T-helper 22 cell (primary cell): ENCODE measurements at places on chromosomes 6 and 20.
A peak's percentile ranks its signal among the peaks of the same experiment; 100 is the strongest.

- no peak for DNase-seq
These were observed 53.8 kb downstream of the GINS1 start for GRCh38 chr20:25461281-25461650.

DNA sequence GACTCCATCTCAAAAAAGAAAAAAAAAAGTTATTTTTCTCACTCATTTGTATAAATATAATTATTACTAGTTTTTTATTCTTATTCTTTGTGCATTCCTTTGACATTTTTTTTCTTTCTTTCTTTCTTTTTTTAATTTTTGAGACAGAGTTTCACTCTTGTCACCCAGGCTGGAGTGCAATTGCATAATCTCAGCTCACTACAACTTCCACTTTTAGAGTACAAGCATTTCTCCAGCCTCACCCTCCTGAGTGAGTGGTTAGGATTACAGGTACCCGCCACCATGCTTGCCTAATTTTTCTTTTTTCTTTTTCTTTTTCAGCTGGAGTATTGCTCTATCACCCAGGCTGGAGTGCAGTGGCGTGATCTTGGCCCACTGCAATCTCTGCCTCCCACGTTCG lies 51.4 kb upstream of the JARID2 start:
- no peak for DNase-seq

DNA sequence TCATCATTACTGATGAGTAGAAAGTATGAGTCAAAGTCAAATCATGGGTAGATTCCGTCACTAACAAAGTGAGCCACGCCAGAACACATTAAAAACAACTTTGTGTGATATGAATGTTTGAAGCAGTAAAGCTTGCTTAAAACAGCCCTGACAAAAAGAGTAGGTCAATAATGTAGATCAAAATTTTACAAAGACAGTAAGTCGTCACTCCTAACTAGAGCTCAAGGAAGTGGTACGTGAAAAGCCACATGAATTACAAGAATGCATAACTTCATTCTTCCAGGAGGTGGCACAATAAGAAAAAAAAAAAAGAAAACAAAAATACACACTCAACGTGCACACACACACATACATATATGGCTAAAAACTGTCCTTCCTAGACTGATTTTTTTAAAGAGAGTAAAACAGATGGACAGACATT lies 69.9 kb downstream of the HACE1 start:
- no peak for DNase-seq

- peak; percentile 25 for DNase-seq
These were observed 1.7 kb downstream of the SCML4 start for GRCh38 chr6:107822176-107823046.

- DNase-seq = no peak
These were observed 351 bp downstream of the AURKA start for GRCh38 chr20:56391596-56392131.
